ENCODE measurements at places on chromosomes 7 and 10.

- no peak for DNase-seq
Measured at GRCh38 chr10:89479771-89480446, 55.5 kb downstream of the SLC16A12 start.

GRCh38 chr10:13871011-13871410, 284.2 kb downstream of the PRPF18 start:
- no peak for DNase-seq

DNA sequence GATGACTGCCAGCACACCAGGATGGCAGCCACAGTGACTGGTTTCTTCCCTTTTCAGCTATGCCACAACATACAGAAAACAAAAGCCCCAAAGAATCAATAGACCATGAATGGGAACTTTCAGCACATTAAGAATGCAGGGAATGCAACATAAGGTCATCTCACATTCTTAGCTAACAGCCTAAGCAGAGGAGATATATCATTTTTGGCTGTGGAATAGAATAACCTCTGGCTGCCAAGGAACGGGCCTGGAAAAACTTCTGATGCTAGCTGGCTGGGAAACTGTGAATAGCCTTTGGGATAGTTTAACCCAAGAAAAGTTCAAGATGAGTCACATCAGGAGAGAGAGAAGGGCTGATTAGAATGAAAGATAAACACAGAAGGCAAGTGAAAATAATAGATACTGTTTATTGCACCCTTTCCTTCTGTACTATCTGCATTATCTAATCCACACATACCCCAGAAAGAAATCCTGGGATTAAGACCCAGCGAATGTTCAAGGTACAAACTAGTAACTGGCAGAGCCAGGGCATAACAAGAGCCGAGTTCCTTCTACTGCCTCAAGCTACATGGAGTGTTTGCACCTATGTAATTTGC, 169.2 kb downstream of the SEMA3A start:
- no peak for DNase-seq

GRCh38 chr7:116280803-116281202, 70.5 kb downstream of the TES start:
- DNase-seq: no peak

DNA sequence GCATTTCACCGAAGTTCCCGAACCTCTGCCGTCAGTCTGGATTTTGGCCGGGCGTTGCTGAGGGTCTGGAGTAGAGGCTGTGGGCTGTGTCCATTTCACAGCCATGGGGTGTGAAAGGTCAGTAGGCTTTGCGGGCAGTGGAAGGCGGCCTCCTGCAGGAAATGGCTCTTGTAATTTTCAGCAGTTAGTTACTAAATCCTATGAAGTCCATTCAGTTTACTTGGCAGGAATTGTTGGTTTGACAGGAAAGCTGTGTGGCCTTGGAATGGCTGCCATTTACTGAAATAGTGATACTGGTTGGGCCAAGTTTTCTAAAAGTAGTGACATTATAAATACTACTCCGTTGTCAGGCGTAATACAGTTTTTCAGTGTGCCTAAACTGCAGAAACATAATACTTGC, 303.7 kb downstream of the CCDC3 start:
- DNase-seq: no peak

DNA sequence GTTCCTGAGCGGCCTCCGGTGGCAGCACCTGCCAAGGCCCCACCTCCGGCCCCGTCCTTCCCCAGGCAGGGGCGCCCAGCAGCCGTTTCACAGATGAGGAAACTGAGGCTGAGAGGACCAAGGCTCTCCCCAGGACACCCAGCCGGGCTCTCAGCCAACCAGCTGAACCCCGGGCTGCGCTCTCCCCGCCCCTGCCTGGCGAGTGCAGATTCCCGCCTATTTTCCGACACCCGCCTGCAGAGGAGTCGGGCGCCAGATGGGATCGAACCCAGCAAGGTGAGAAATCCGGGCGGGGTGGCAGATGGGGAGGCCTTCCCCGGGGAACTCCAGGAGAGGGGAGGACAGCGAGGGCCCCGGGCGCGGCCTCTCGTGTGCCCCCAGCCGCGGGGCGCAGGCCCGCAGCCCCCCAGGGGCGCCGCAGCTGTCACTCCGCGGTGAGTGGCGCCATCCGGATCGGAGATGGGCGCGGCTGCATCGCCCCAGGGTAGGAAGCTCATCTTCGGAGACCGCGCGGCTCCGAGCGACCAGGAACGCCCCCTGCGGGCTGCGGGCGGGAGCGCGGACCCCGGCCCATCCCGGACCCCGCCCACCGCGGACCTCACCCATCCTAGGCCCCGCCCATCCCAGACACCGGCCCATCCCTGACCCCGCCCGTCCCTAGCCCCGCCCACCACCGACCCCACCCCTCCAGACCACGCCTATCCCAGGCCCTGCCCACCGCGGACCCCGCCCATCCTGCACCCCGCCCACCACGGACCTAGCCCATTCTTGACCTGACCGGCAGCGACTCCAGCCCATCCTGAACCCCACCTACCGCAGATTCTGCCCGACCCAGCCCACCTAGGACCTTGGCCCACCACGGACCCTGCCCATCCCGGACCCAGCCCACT, 90.3 kb downstream of the MICALL2 start:
- DNase-seq: peak; percentile 42

GRCh38 chr10:75037171-75038153, 74.0 kb upstream of the SAMD8 start:
- DNase-seq: no peak

GRCh38 chr10:69895759-69896158, 94.1 kb downstream of the COL13A1 start:
- no peak for DNase-seq

DNA sequence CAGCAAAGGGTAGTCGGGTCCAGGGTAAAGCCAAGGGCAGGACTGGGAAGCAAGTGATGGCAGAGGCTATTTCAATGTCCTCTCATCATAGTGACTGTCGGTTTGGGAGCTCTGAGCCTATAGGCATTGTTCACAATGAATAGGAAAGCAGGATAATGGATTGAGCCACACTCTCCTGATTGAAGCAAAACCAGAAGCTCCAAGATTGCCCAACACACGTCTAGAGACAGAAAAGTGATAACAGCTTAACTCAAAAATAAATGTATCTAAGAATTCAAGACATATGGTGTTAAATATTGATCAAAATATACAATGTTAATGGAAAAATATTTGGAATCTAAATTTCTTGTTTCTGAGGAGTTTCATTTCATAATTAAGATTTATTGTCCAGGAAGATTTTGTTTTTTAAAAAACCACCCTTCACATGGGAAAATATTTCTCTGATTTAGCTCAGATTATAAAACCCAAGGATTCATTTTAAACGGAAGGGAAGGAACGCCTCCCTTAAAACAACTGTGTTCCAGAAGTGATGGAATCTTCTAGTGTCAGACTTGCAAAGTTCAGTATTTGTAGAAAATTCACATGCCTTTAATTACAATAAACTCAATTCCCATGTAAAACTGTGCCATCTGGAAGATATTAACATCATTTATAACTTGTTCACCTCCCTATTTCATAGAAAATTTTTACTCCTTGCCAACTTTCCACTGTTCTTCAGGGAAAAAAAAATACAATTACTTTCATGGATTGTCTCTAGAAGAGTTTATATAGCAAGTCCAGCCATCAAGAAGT, 54.5 kb downstream of the NRP1 start:
- no peak for DNase-seq

GRCh38 chr10:110959379-110960332, 40.3 kb downstream of the SHOC2 start:
- DNase-seq: no peak

- no peak for DNase-seq
Measured at GRCh38 chr7:51000956-51001355, 218.3 kb upstream of the GRB10 start.

Data from naive thymus-derived CD4-positive, alpha-beta T cell (primary cell).